ENCODE measurements at places on chromosomes 16 and 17. TPM values are rescaled to one million over a fixed set of nuclear protein-coding genes. Genes with fewer than 3 reads are reported as not detected.

Gene CD300LB
- total RNA-seq, result not detected

Gene FBRS
- 27.8 TPM for total RNA-seq

Gene DPEP3
- not detected for total RNA-seq

Gene ZDHHC1
- total RNA-seq, result 2.9 TPM

Gene NQO1
- 22.7 TPM for total RNA-seq

Gene IL17C
- not detected for total RNA-seq

Gene ITGAD
- total RNA-seq, result not detected

Gene IRX3
- 94.4 TPM for total RNA-seq

Gene RAB26
- total RNA-seq, result 1.7 TPM

Gene TMC7
- total RNA-seq, result 0.69 TPM

Gene TMC8
- 1.3 TPM for total RNA-seq

Gene MYH8
- not detected for total RNA-seq

Gene ACSM2A
- total RNA-seq, result not detected

Gene SOX8
- 0.96 TPM for total RNA-seq

Gene SEZ6L2
- 0.38 TPM for total RNA-seq

Gene TERB1
- total RNA-seq, result not detected

Gene KLHL10
- not detected for total RNA-seq

Gene CWC25
- total RNA-seq, result 8.7 TPM

Gene CSH1
- not detected for total RNA-seq

Gene PRR35
- not detected for total RNA-seq

Gene ENO3
- 827 TPM for total RNA-seq

Gene CD300A
- total RNA-seq, result 1.2 TPM

Gene RRAD
- total RNA-seq, result 135 TPM

Gene NPW
- total RNA-seq, result not detected

Gene NOXO1
- not detected for total RNA-seq

Gene SSTR5
- total RNA-seq, result 22.6 TPM

Gene HOXB6
- total RNA-seq, result 0.66 TPM

Gene MPV17L
- total RNA-seq, result 7.0 TPM

Gene NHLRC4
- total RNA-seq, result 0.11 TPM

Gene NETO2
- total RNA-seq, result 4.4 TPM

Gene APOBR
- 0.38 TPM for total RNA-seq

Gene SLC6A2
- total RNA-seq, result not detected

Gene CASKIN1
- 4.0 TPM for total RNA-seq

Gene SOX15
- total RNA-seq, result 1.9 TPM

Gene ATP6V0D1
- 65.8 TPM for total RNA-seq

Gene TNFSF13
- 6.3 TPM for total RNA-seq

Gene FBXO47
- total RNA-seq, result not detected

Gene EMP2
- total RNA-seq, result 60.5 TPM

Gene ACACA
- total RNA-seq, result 16.2 TPM

Gene KRTAP4-1
- not detected for total RNA-seq

Gene ZP2
- total RNA-seq, result not detected

Gene UMOD
- total RNA-seq, result not detected

Gene CRHR1
- not detected for total RNA-seq

Gene CMTM2
- not detected for total RNA-seq
